ENCODE measurements at places on chromosomes 1 and 21.

DNA sequence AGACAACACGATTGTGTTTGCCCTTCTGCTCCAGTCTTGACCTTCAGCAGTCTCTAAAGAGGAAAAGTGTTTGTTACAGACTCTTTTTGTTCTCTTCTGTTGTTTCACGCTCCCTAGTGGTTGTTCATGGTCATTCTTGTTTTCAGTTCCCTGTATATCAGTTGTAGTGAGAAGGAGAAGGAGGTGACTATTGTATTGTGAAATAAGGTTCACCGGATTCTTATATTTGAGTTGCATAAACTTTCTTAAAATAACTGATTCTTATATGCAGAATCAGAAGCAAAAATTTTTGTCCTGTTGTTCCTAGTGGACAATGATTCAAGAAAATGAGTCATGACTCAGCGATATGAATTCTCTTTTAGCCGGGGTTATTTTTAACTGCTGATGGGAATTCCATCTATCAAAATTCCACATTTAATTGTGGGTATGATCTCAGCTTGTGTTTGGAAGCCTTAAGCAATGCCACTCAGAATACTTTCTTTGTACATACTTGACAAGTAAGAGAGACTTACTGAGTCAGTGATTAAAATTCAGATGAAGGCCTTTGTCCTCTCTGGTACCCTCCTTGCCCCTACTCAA is 152.2 kb downstream of the CLEC20A start:
- ATAC-seq: peak; percentile 63

DNA sequence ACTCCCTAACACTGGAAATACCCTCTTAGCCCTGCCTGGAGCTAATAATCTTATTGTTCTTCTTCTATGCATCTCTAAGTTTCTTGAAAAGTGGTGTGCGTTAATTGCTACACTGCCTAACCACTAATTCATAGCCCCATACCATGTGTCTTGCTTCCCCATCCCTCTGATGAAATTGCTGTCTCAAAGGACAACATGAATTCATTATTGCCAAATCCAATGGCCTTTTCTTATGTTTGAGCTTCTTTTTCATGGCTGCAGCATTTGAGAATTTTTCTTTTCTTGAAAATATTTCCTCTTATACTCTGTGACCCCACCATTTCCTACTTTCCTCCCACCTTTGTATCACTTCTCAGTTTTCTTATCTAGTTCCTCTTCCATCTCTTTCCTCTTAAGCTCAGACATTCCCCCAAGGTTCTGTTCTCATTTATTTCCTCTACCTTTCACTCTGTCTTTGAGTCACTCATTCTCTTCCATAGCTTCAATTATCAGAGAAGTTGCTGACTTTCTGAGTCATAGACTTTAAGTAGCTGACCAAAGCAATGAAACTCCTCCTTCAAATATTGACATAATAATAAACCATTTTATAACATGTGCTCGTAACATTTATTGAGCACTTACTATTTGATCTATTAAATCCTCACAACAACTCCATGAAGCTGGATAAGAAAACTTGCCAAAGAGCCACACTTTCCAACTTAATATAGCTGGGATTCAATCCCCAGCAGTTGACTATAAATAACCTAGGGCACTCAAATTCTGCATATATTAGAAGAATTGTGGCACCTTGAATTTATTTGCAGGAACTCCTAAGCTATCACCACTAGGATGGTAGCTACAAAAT is 35.5 kb upstream of the ATP6V1G3 start:
- ATAC-seq: no peak

DNA sequence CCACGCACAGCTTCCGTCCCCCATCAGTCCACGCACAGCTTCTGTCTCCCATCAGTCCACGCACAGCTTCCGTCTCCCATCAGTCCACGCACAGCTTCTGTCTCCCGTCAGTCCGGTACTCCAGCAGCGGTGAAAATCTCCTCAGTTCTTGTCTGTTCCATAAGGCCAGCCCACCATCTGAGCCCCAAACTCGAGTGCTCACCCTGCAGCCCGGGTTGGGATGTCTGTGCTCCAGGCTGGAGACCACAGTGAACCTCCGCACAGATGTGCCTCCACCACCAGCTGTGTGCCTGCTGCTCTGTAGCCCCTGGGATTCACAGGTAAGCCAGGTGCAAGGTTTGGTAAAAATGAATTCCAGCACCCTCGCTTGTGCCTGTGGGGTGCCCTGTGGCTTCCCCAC is 258.6 kb downstream of the NPHP4 start:
- no peak for ATAC-seq

DNA sequence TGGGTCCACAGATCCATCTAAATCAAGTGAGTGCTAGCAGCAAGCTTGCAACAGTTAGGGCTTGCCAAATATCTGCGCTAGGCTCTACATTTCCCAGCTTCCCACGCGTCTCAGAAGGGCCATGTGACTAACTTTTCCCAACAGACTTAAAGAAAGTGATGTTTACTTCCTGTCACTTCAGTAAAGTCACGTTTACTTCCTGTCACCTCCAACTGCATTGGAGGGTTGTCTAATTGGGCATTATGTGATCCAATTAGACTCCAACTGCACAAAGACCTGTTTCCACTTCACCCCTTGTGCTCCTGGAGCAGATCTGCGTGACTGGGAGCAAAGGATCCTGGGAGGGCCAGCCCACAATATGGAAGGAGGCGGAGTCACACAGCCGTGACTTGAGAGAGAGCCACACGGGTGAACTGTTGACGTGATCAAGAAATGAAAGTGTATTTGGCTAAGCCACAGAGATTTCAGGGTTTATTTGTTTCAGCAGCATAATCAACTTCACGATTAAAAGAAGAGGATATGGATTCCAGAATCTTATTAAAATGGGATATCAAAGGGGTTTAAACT is 77.7 kb downstream of the CYYR1 start:
- ATAC-seq: no peak

GRCh38 chr1:40906781-40907400 is 44.7 kb upstream of the CITED4 start:
- no peak for ATAC-seq

DNA sequence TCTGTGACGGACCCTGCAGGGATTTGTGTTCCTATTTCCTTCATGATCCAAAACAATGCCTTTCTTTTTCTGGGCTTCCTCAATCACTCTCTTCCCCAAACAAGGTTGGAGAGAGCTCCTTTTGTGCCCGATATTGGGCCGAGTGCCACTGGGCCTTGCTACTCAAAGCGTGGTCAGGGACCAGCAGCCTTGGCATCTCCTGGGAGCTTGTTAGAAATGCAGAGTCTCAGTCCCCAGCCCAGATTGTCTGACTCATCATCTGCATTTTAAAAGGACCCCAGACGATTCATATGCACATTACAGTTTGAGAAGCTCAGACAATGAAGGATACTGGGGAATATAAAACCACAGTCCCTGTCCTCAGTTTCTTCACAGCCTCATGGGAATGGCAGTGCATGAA is 19.9 kb downstream of the ADORA1 start:
- ATAC-seq: no peak

- ATAC-seq: no peak
These were observed 8.1 kb upstream of the OR6K3 start for GRCh38 chr1:158728510-158729225.

- no peak for ATAC-seq
These were observed 36.3 kb upstream of the ERG start for GRCh38 chr21:38534591-38534990.

DNA sequence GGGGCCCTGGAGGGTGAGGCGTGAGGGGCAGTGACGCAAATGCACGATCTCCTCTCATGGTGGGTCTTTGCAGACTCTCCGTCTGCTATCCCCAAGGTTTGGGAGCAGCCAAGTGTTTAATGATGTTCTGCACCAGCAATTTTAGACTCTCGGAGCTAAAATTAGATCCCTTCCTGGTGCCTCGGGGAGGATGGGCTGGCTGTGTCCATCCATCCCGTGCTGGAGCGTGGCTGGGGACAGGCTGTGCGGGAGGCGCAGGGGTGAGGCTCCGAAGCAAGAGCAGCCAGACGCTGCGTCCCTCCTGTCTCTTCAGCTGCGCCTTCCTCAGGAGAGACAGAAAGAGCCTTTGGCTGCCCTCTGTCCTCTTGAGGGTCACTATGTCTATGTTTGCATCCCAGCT is 387.6 kb downstream of the CAMTA1 start:
- no peak for ATAC-seq

- ATAC-seq: peak; percentile 19
These were observed 723 bp upstream of the GNAI3 start for GRCh38 chr1:109547463-109548320.

DNA sequence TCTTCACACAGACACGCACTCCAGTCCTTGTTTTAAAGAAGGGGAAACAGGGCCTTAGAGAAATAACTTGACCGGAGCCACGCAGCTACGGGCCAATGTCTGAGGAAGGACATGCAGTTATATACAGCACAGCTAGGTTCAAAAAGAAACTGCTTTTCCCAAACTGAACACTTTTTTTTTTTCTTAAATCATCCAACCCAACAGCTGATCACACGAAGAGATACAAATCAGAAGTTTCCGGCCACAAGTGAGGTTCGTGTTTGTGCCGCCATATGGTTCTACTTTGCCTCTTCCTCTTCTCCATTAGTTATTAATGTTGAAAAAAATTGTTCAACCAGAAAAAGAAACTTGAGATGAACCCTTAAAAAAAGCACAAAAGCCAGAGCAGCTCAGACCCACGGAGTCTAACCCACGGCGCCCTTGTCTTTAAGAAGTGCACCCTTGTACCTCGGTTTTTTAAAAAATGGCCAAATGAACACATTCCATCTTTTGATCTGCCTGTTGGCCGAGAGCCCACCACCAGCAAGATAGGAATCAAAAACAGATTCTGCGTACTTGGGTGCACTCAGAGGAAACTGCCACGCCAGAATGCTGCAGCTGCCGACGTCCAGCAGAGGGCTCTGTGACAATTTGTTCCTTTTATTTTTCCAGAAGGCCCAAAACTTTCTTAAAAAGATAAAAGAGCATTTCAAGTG is 78.9 kb downstream of the SLC66A1 start:
- peak; percentile 60 for ATAC-seq

GRCh38 chr1:167839009-167839408 is 74.9 kb downstream of the ADCY10 start:
- no peak for ATAC-seq

GRCh38 chr21:20260124-20260523 is 738.1 kb upstream of the NCAM2 start:
- no peak for ATAC-seq

- ATAC-seq: no peak
These were observed 118.0 kb upstream of the SPAG17 start for GRCh38 chr1:118303064-118303463.

DNA sequence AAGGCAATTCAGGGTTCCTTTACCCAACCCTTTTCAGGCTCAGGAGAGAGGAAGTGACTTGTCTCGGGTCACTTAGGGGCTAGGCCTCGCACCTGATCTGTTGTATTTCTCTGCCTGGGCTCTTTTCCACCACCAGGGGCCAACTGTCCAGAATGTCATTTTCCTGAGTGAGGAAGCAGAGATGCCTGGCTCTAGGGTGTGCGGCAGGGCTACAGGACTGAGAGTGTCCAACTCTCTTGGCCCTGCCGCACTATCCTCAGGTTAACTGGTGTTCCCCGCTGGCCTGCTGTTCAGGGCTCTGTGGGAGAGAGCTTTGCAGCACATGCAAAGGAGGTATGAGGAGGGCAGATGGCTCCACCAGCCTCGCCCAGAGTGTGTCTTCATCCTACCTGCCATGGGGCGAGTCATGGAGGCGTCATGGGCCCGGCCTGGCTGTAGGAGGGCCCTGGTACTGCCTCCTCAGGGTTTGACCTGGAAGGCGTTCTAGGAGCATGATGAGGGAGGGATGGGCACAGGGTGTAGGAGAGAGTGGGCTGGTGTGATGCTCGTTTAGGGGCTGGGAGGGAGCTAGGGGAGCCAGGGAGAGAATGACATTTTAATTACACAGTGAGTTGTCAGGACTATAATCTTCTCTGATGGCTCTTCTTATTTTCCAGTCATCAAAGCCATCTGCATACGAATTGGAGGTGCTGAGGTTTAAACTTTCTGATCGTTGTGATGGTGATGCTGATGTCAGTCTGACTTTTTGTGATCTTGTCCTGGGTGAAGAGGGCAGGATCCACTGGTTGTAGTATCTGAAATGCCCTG is 128.3 kb downstream of the NOS1AP start:
- ATAC-seq: no peak

GRCh38 chr1:180173952-180174351 is 19.3 kb downstream of the QSOX1 start:
- peak; percentile 78 for ATAC-seq

DNA sequence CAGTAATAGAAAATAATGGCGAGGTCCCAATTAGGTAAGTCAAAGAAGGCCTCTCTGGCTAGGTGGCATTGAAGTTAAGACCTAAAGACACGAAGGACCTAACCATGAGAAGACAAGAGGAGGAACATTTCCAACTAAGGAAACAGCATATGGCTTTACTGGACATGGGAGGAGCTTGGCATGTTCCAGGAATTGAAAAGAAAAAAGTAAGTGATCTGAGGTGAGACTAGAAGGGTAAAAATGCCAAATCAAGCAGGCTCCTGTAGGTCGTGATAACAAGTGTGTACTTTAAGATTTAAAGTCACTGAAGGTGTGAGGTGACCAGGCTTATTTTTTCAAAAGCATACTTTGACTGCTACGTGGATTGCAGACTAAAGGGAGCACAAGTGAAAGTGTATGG is 13.4 kb upstream of the CLCC1 start:
- no peak for ATAC-seq

DNA sequence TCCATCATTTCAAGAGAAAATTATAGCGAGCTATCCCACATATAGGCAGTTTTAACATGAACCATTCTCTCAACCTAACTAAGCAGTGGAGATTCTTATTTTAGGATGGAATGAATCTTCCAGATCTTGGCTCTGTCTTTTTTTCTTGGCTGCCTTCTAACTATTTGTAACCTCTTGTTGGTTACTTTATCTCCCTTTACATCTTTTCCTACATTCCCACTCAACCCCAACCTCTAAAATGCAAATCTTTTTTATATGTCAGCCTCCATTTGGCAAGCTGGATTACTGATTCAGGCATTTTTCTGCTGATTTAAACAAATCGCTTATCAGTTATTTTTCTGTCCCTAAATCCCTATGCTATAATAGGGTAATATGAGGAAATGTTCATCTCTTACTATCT is 46.9 kb upstream of the LHX8 start:
- ATAC-seq: no peak

DNA sequence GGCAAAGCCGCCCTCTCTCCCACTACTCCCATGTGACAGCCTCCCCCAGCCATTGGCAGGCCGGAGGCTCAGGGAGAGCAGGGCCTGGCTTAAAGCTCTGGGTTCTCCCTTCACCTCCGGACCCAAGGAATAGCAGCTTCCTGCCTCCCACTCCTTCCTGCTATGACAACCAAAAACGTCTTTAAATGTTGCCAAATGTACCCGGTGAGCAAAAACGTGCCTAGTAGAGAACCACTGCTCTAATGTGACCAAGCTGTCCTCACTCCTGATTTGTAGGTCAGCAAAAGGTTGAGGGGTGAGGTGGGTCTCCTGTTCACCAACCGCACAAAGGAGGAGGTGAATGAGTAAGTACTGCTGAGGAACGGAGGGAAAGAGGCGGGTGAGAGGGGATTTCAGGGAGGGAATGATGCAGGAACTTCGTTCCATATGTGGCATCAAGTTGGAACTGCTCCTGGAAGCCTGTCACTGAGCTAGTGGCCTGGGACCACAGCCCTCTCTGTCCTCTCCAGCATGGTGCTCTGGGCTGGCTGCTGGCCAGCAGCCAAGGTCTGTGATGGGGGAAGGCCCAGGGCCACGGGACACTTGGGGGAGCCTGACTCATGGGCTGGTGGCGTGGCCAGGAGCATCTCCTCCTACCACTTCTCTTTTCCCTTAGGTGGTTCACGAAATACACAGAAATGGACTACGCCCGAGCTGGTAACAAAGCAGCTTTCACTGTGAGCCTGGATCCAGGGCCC is 5.7 kb downstream of the MRTO4 start:
- no peak for ATAC-seq

GRCh38 chr1:23193391-23194118 is 23.7 kb downstream of the HTR1D start:
- no peak for ATAC-seq

- no peak for ATAC-seq
These were observed 8.9 kb downstream of the XKR8 start for GRCh38 chr1:27968692-27969091.
